Endothelial cell of umbilical vein (primary cell): ENCODE measurements at places on chromosomes 6 and 20. TPM values are rescaled to one million over a fixed set of nuclear protein-coding genes. Genes with fewer than 3 reads are reported as not detected.
A peak's percentile ranks its signal among the peaks of the same experiment; 100 is the strongest.

Gene SLX4IP
- polyA plus RNA-seq = 1.7 and 1.9 TPM in 2 replicates

Gene HLA-DQB1
- polyA plus RNA-seq = not detected in 2 replicates

Gene PAQR8
- polyA plus RNA-seq = 4.3 TPM in 2 replicates

Gene ISM1
- not detected in 2 replicates for polyA plus RNA-seq

Gene MOG
- polyA plus RNA-seq = not detected in 2 replicates

Gene PCSK2
- polyA plus RNA-seq = not detected in 2 replicates

GRCh38 chr6:37432916-37433656 lies at the start of gene CMTR1:
TSS of gene CMTR1 (plus strand) at chr6:37433221. CDS start at chr6:37435630, 2,409 bp downstream.
- DNase-seq = peak; percentile 89
- H3K36me3 ChIP-seq = no peaks in the 10 kb centered on the region
- peaks cover 5% of the 10 kb centered on the region for H3K27me3 ChIP-seq
- peaks cover 13% of the 10 kb centered on the region for H3K4me1 ChIP-seq

DNA sequence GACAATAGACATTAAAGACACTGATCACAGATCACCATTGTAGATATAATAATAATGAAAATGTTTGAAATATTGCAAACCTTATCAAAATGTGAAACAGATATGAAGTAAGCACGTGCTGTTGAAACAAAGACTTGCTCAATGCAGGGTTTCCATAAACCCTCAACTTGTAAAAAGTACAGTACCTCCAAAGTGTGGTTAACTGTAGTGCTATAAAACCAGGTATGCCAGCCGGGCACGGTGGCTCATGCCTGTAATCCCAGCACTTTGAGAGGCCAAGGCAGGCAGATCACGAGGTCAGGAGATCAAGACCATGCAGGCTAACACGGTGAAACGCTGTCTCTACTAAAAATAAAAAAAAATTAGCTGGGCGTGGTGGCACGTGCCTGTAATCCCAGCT lies 96.6 kb downstream of the ZFAND3 start:
- H3K36me3 ChIP-seq = no peaks in the 10 kb centered on the region
- H3K4me1 ChIP-seq = no peaks in the 10 kb centered on the region
- no peak overlapping the region for H3K4me3 ChIP-seq
- H3K27me3 ChIP-seq = no peaks in the 10 kb centered on the region
- H3K27ac ChIP-seq = no peak overlapping the region

GRCh38 chr20:52402514-52402913 lies 210.9 kb upstream of the ZFP64 start:
- no peaks in the 10 kb centered on the region for H3K36me3 ChIP-seq
- no peaks in the 10 kb centered on the region for H3K4me1 ChIP-seq
- no peak overlapping the region for H3K27ac ChIP-seq
- H3K4me3 ChIP-seq = no peak overlapping the region

DNA sequence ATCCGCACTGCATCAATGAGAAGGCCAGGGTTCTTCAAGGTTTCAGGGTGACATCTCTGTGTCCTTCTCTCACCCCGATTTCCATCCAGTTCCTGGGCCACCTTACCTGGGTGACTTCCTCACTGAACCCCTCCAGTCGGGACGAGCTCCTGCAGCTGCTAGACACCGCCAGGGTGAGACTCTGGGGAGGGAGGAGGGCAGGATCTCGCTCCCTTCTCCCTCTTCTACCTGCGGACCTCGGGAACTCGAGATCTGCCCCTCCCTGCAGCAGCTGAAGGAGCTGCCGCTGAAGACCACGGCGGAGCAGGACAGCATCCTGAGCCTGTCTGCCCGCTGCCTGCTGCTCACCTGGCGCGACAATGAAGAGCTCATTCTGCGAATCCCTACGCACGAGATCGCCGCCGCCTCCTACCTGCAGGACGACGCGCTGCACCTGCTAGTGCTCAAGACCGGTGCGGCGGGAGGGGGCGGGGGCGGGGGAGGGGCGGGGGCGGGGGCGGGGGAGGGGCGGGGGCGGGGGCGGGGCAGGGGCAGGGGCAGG lies 7.5 kb downstream of the CCM2L start:
- no peaks in the 10 kb centered on the region for H3K27me3 ChIP-seq
- H3K27ac ChIP-seq = no peak overlapping the region
- H3K4me3 ChIP-seq = no peak overlapping the region
- no peaks in the 10 kb centered on the region for H3K36me3 ChIP-seq
- H3K4me1 ChIP-seq = peaks cover 6% of the 10 kb centered on the region

DNA sequence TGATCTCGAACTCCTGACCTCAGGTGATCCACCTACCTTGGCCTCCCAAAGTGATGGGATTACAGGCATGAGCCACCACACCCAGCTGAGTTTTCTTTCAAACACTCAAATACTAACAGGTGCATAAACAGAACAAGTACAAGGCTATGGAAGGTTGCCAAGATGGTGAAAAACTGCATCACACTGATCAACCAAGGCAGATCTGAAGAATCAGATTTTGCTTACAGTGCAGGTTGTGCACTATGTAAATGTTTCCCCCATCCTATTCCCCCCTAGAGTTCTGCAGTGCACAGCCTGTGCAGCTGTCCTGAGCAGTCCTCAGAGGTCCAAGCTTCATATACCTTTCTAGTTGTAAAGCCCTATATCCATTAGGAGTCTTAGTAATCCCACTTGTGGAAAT lies 73.0 kb downstream of the GFRA4 start:
- H3K36me3 ChIP-seq = peaks cover 7% of the 10 kb centered on the region
- H3K4me3 ChIP-seq = no peak overlapping the region
- H3K4me1 ChIP-seq = no peaks in the 10 kb centered on the region
- no peak for DNase-seq
- no peak overlapping the region for H3K27ac ChIP-seq
- no peaks in the 10 kb centered on the region for H3K27me3 ChIP-seq

DNA sequence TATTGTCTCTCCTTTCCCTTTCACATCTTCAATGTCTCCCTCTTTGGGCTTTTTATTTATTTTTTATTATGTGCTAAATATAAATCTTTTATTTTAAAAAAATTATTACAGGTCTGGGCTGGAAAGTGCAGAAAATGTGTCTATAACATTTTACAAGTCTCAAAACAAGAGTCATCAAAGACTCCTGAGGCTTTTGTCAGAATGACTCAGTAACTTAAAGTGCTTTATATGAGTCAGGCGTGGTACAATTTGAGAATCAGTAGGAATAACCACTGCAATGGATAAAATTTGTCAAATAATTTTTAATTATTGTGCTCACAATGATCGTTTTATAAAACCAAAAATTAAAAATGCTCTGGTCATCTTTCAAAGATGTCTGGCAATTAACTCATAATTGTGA lies 193.9 kb downstream of the MMUT start:
- no peaks in the 10 kb centered on the region for H3K27me3 ChIP-seq
- no peak overlapping the region for H3K27ac ChIP-seq
- H3K36me3 ChIP-seq = no peaks in the 10 kb centered on the region
- no peaks in the 10 kb centered on the region for H3K4me1 ChIP-seq
- no peak overlapping the region for H3K4me3 ChIP-seq
- DNase-seq = no peak

DNA sequence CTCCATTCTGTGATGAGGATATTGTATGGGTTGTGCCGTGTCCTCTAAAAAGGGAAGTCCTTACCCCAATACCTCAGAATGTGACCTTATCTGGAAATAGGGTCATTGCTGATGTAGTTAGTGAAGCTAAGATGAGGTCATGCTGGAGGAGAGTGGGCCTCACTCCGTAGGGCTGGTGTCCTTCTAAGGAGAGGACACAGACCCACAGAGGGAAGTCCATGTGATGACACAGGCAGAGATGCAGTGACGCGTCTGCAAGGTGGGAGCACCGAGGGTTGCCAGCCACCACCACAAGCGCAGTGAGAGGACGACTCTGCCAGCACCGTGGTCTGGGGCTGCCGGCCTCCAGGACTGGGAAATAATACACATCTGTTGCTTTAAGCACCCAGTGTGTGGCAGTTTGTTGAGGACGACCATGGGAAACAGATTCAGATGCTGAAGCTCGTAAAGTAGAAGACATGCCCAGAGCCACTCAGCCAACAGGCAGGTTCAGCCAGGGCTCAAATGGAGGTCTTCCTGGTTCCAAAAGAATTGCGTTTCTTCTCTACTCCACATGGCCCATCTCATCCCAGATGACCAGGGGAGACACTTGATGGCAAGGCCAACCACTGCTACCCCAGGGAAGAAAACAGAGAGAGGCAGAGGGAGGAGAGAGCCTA lies 59.2 kb upstream of the DUSP22 start:
- no peaks in the 10 kb centered on the region for H3K27me3 ChIP-seq
- H3K4me1 ChIP-seq = no peaks in the 10 kb centered on the region
- H3K4me3 ChIP-seq = no peak overlapping the region
- no peak overlapping the region for H3K27ac ChIP-seq
- no peak for DNase-seq

DNA sequence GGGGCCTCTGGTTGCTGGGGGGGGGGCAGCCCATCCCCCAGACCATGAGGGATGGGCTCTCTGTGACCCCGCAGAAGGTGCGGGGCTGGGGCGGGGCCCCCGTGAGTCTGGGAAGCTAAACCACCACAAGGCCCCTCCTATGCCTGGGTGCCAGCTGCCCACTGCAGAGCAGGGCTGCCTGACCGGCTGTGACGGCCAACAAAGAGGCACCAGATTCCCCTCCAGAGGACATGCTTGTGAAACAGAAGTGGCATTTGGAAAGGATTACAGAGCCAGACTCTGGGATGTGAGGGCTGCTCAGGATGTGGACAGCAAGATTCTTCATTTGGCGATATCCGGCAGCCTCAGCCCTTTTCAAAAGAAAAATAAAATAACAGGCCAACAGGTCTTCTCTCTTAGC lies 16.5 kb upstream of the NTSR1 start:
- DNase-seq = no peak
- H3K27ac ChIP-seq = no peak overlapping the region
- H3K4me1 ChIP-seq = no peaks in the 10 kb centered on the region
- no peak overlapping the region for H3K4me3 ChIP-seq
- no peaks in the 10 kb centered on the region for H3K36me3 ChIP-seq

DNA sequence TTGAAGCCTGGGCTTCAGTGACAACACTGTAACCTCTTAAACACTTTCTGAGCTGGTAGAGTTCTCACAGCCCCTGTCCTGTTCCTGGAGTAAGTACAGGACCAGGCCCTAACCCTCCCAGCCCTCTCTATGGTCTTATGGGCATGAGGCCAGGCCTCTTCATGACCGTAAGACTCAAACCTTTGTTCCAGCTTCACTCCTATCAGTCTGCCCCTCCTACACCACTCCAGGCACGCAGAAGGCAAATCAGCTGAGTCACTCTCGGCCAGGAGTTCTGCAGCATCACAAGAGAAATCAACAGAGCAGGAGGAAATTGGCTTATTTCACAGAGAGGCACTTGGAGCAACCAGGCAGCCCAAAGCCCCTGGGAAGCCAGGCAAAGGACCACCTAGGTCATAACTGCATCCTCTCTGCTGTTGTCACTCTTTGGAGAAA lies 25.3 kb upstream of the CHD6 start:
- no peaks in the 10 kb centered on the region for H3K36me3 ChIP-seq
- H3K27me3 ChIP-seq = peaks cover 9% of the 10 kb centered on the region
- no peak for DNase-seq
- no peaks in the 10 kb centered on the region for H3K4me1 ChIP-seq
- no peak overlapping the region for H3K4me3 ChIP-seq
- no peak overlapping the region for H3K27ac ChIP-seq

DNA sequence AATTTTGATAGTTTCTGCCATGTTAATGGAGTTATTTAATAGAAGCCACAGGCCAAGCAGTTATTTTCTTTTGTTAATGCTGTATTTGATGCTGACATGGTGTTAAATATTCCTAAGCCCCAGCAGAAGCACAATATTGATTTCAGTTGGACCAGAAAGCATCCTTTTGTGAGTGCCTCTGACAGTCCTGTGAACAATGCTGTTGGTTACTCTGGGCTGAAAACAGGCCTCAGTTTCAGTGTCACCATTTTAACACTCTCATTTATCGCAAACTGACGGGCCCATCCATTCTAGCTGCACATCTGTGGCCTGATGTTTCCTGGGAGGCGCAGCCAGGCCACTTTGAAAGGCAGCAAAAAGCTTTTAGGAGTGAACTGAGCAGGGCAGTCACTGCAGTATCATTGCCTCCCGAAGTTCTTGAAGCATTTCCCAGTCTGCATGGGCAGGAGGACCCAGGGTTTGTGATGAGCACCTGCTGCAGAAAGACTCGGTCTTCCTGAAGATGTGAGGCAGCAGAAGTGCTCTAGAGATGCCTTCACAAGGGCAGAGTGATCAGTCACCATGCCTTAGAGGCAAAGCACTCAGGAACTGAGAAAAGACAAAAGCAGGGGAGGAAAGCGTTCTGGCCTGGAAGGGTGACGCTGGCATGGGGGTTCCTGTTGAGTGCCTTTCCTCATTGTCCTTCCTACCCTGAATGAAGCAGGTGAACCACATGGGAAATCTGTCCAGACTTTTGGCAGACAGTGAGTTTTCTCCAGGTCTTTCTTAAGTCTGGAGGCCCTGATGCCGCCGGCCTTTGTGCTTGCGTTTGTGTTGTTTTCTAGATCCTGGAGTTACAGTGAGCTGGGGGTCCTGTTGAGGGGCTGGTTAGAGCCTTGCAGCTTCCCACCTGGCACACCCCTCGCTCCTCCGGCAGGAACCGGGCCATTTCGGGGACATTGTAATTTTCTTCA lies 74.0 kb downstream of the ZDHHC14 start:
- H3K27ac ChIP-seq = no peak overlapping the region
- H3K36me3 ChIP-seq = no peaks in the 10 kb centered on the region
- DNase-seq = peak; percentile 15
- H3K4me3 ChIP-seq = no peak overlapping the region
- H3K27me3 ChIP-seq = no peaks in the 10 kb centered on the region

DNA sequence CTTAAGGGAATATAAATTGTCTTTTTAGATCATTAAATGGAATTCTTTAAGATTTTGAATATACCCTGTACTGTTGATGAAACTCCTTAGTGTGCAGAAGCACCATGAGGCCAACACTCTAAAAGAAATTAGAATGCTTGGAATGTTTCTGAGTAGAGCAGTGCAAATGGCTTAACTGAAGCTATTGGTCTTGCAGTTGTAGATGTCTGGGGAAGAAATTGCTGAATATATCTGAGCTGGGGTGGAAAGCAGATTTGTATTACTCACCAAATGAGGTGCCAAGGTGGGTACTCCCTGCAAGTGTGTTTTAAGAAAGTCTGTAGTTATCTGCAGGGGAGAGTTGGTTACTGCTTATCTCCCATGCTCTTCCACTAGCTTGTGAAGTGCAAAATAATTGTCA lies 119.0 kb downstream of the ADGRG6 start:
- H3K27me3 ChIP-seq = no peaks in the 10 kb centered on the region
- peaks cover 13% of the 10 kb centered on the region for H3K4me1 ChIP-seq
- no peak overlapping the region for H3K4me3 ChIP-seq

GRCh38 chr6:7252390-7252789 lies 60.6 kb downstream of the SSR1 start:
- no peak for DNase-seq
- no peak overlapping the region for H3K27ac ChIP-seq
- peaks cover 27% of the 10 kb centered on the region for H3K36me3 ChIP-seq
- H3K4me1 ChIP-seq = no peaks in the 10 kb centered on the region
- H3K4me3 ChIP-seq = no peak overlapping the region
